HFF-Myc (cell line): ENCODE measurements at places on chromosomes 5 and 9.

DNA sequence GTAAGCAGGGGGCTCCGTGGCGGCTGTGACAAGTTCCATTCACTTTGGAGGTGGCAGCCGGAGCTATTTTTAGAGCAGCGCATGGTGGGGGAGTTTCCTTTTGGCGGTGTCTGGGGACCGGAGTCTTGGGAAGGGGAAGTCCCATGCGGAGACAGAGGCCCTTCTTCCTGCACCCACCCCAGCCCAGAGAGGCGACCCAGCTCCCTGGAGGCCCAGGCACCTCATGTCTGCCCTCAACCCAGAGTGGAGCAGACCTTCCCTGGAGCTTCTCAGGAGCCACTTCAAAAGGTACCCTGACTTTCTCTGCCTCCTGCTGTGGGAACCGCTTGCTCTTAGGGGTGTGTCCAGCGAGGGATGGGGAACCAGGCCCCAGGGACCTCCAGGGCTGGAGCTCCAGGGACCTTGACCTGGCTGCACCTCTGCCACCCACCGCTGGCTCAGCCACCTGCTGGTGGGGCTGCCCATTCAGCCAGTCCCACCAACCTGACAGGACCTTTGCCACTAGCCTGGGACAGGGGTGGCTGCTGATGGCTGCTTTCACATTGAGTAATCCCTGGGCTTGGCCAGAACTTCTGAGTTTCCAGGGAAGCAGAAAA lies 34.1 kb downstream of the NEK6 start:
- no peak for DNase-seq

- DNase-seq: peak; percentile 17
Measured at GRCh38 chr5:150589862-150590601, 50.4 kb upstream of the SYNPO start.

- no peak for DNase-seq
Measured at GRCh38 chr9:4284925-4285324, 14.9 kb downstream of the GLIS3 start.

GRCh38 chr5:125311743-125312142 lies 565.3 kb upstream of the ZNF608 start:
- DNase-seq: peak; percentile 42

- no peak for DNase-seq
Measured at GRCh38 chr5:159825551-159826051, 90.7 kb upstream of the ADRA1B start.

- DNase-seq: no peak
Measured at GRCh38 chr5:39449591-39449990, 24.8 kb upstream of the DAB2 start.

DNA sequence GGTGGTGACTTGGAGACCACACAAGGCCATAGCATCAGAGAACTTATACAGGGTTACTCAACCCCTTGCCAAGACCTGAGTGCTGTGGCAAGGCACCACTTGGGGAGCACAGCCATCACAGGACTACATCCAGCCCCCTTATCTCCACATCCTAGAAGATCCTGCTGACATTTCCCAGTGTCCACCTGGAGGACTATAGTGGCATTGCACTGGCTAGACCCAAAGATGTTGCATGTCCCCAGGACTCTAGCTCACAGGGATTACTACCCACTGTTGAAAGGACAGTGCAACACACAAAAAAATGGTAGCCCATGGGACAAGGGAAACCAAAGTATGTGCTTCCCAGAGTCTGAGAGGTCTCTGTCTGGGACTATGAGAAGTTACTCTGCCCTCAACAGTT lies 411.1 kb upstream of the NUDT12 start:
- DNase-seq: no peak

DNA sequence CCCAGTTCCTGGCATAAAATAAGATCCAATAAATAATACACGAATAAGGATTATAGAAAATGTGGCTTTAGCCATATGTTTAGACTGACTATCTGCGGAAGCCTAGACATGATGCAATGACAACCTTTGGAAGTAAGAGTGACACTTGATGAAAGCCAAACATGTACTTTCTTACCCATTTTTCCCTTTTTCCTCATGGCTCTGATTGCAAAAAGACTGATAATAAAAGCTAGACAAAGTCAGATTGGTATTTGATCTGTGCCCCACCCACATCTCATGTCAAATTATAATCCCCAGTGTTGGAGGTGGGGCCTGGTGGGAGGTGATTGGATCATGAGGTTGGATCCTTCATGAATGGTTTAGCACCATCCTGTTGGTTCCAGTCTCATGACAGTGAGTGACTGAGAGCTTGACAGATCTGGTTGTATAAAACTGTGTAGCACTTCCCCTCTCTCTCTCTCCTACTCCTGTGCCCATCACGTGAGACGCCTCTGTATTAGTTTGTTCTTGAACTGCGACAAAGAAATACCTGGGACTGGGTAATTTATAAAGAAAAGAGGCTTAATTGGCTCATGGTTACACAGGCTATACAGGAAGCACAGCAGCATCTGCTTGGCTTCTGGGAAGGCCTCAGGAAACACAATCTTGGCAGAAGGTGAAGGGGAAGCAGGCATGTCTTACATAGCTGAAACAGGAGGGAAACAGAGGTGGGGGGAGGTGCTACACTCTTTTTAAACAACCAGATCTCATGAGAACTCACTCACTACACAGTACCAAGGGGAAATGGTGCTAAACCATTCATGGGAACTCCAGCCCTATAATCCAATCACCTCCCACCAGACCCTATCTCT lies 243.4 kb upstream of the PIK3R1 start:
- DNase-seq: no peak

DNA sequence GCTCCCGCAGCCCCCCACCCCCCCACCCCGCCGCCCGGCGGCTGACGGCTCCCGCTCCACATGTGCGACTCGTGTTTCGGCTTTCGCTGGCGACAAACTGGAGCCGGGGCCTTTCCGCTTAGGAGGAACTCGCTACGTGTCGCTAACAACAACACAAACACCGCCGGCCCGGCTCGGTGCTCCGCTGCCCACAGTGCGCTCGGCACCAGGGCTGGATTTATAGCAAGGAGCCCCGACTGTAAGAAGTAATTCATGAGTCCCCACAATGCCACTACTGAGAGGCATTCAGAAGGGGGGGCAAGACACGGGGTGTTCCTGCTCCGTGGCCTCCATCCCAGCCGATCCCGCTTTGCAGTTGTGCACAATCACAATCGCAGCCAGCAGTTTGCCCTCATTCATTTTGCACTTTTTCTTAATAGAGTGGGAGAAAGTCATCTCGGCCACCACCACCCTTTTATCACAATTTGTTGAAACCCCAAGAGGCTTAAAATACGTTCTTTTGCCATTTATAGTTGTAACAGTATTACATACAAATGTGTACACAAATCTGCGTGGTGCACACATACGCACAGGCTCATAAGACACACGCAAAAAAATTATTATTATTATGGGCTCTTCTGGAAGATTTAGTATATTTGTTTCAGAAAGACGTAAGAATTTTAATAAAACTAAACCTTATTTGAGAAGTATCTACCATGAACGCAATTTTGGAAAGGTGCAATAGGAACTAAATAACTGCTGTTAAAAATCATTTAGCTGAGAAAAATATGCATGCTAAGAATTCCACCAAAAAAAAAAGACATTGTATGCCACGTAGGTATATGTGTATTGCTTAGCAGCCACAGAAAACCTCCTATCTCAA lies 48.1 kb downstream of the EBF1 start:
- no peak for DNase-seq

- DNase-seq: no peak
Measured at GRCh38 chr5:90014420-90014819, 395.1 kb downstream of the CETN3 start.

DNA sequence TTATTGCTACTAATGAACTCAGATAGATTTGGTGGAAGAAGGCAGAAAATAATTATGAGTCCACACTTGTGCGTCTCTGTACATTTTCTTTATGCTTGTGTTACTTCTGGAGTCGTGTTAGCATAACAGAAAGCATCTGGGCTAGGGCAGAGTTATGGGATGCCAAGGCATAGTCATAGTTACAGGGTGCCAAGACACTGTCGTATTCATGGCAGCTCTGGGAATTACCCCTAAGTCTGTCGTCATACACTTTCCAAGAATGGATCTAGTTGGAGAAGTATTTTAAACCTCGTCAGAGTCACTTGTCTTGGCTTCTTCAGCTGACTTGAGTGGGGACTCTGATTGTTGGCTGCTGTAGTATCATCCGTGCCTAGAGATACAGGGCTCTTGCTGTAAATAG lies 27.7 kb downstream of the CAMK4 start:
- no peak for DNase-seq

GRCh38 chr9:27561685-27562084 lies 11.6 kb downstream of the C9orf72 start:
- DNase-seq: no peak

DNA sequence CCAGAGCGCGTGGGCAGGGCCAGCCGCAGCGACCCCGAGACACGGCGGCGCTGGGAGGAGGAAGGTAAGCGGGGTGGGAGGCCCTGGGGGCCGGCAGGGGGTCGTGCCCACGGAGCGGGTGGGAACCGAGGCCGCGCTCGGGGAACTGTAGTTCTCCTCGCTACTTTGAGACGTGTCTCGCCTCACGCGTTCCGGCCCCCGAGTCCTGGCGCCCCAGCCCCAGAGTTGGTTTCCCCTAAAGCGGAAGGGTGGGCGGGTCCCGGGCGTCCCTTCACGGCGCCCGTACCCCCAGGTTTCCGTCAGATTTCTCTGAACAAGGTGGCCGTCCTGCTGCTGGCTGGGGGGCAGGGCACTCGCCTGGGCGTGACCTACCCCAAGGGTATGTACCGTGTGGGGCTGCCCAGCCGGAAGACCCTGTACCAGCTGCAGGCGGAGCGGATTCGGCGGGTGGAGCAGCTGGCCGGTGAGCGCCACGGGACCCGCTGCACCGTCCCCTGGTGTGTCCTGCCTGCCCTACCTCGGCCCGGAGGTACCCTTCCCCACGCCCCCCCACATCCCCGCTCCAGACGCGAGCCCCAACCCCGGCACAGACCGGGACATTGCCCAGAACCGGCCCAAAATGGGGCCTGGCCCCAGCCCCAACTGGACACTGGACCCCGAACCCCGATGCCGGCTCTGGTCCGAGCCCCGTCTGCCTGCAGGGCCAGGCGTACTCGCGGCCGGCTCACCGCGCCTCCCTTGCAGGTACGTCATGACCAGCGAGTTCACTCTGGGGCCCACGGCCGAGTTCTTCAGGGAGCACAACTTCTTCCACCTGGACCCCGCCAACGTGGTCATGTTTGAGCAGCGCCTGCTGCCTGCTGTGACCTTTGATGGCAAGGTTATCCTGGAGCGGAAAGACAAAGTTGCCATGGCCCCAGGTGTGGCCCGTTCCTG lies 709 bp downstream of the UAP1L1 start:
- no peak for DNase-seq

GRCh38 chr5:135834639-135835529 lies at the start of gene SLC25A48:
Gene SLC25A48, plus strand, starts transcription at chr5:135834663. Its CDS starts 185 bp downstream, at chr5:135834848.
- no peak for DNase-seq
